ENCODE measurements at places on chromosomes 6 and 20. TPM values are rescaled to one million over a fixed set of nuclear protein-coding genes. Genes with fewer than 3 reads are reported as not detected.
A peak's percentile ranks its signal among the peaks of the same experiment; 100 is the strongest.

Gene CYP24A1
- not detected for total RNA-seq

Gene ARMH2
- total RNA-seq, result not detected

DNA sequence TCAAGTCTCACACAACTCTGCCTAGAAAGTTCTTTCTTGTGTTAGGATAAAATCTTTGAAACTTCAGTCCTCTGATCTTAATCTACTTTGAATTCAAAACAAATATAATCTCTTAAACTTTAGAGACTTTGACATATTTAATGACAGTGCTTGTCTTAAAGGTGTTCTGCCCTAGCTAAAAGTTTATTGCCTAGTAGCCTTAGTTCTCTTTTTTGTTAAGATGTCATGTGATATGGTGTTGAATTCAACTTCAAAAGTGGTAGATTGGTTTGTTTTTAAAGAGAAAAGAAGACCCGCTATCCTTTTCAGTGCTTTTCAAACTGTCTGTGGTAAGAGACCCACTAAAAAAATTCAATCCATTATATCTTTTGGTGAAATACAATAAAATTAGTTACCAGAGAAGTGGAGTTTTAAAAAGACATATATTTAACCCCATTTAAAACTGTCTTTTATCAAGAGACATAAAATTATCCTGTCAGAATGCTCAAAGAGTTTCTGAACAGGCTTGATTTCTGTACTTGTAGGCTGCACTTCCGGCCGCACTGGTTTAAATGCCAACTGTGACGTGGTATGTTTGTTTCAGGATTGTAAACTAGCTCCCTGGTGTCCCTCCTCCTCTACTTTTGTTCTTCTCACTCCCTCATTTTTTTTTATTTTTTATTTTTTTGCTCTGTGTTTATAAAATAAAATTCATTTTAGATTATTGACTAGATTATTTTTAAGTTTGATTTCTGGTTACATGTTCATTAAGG lies 76.5 kb downstream of the QKI start:
- peak; percentile 51 for DNase-seq

GRCh38 chr6:106869203-106869602 lies 105.3 kb downstream of the CD24 start:
- no peak for DNase-seq

GRCh38 chr6:166955865-166956443 lies 396 bp downstream of the RNASET2 start:
- DNase-seq, result no peak

Data from pulmonary artery endothelial cell (primary cell).